Lung (tissue), 17 donors: ENCODE measurements at places on chromosomes 5 and 9. TPM values are rescaled to one million over a fixed set of nuclear protein-coding genes. Genes with fewer than 3 reads are reported as not detected.

- no peak overlapping the region for H3K4me3 ChIP-seq
- H3K36me3 ChIP-seq: no peaks in the 10 kb centered on the region
- DNase-seq: no peak
These were observed 119.3 kb downstream of the NR2F1-AS1 start for GRCh38 chr5:93461756-93462155.

DNA sequence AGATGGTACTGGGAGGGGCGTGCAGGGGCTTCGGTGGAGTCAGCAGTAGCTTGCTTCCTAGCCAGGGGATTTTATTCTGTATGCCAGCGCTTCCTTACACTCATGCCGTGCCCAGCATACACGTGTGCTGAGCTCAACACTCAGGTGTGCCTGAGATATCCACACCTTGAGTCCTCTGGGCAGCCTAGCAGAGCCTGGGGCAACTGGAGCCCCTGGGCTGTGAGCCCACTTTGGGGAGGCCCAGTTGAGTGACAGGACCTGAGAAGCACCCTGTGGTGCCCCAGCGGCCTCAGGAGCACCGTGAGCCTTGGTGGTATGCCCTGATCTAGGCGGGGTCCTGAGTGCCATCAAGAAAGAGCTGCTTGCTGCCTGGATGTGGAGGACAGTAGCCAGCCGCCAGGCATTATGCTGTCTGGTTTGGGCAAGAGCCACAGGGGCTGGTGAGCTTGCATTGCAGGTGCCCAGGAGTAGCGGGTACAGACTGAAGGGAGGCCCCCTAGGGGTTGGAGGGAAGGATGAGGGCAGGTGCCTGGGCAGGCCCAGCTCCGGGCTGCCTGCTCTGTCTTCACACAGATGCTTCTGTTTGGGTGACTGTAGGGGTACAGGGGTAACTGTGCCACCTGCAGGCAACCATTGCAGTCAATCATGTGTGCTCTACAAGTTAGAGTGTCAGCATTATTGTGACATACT, 42.9 kb downstream of the BNIP1 start:
- no peaks in the 10 kb centered on the region for H3K4me1 ChIP-seq
- no peaks in the 10 kb centered on the region for H3K27me3 ChIP-seq
- no peak for DNase-seq
- H3K36me3 ChIP-seq: no peaks in the 10 kb centered on the region
- H3K27ac ChIP-seq: no peak overlapping the region

DNA sequence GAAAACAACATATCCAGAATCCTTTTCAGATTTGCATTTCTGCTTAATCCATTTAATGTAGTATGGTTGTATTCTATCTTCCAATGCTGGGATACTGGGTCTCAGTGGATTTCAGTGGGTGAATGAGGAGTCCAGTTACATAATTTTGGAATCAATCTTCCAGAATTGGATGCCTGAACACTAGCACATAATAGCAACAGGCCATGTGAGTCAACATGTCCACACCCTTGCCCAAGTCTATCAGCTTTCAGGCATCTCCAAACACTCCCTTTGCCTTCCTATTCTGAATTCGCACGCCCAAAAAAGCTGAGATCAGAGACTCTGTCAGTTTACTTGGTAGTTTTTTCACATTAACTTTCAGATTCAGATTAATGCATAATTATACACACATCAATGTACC, 202.6 kb downstream of the TSSK1B start:
- no peak for DNase-seq
- no peaks in the 10 kb centered on the region for H3K27me3 ChIP-seq
- no peaks in the 10 kb centered on the region for H3K36me3 ChIP-seq
- no peak overlapping the region for H3K4me3 ChIP-seq

- no peaks in the 10 kb centered on the region for H3K36me3 ChIP-seq
- H3K27ac ChIP-seq: no peak overlapping the region
- H3K4me3 ChIP-seq: no peak overlapping the region
- no peak for DNase-seq
- H3K4me1 ChIP-seq: peaks cover 4% of the 10 kb centered on the region
These were observed 288.1 kb upstream of the PTGER4 start for GRCh38 chr5:40391642-40392041.

DNA sequence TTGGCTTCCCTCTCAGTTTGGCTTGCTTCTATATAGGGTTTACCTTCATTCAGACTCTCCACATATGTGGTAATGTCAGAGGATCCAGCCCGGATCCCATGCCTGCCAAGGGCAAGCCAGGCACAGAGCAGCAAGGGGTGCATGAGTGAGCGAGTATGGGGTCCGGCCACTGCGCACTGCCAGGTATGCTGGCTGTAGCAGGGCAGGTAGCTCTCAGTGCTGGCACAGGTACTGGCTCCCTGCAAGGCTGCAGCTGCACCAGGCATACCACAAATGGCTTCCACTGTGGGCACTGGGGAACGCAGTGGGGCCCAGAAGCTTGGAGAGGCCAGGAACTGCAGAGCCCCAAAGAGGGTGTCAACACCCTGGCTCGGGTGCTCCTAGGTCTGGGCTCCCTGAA, 86.2 kb downstream of the GIN1 start:
- no peaks in the 10 kb centered on the region for H3K36me3 ChIP-seq
- DNase-seq: no peak
- no peak overlapping the region for H3K4me3 ChIP-seq
- H3K4me1 ChIP-seq: no peaks in the 10 kb centered on the region

DNA sequence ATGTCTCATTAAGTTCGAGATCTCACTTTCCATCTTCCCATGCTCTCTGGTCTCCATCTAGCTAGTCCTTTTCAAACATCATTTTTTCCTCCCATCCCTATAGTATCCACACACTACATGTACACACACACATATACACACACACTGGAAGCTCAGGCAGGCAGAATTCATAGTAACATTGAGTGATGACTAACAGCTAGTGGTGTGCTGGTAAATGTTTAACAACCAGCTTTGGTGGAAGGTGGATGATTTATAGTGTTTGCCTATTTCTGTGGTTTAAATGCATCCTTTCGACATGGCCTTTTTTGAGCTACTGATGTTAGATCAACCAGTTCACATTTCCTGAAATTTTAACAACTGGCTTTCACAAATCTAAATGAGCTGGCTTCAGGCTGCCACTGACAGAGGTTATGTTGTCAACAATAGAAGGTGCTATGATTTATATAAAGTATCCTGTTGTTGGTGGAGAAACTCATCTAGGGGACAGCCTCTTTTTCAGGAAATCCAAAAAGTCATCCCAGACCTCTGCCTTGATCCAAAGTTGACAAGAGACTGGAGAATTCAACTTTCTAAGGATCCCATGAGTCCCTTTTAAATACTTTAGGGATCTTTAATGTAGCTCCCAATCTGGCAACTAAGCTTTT, 117.8 kb downstream of the CCDC192 start:
- H3K27me3 ChIP-seq: no peaks in the 10 kb centered on the region
- no peak for DNase-seq
- no peaks in the 10 kb centered on the region for H3K36me3 ChIP-seq

DNA sequence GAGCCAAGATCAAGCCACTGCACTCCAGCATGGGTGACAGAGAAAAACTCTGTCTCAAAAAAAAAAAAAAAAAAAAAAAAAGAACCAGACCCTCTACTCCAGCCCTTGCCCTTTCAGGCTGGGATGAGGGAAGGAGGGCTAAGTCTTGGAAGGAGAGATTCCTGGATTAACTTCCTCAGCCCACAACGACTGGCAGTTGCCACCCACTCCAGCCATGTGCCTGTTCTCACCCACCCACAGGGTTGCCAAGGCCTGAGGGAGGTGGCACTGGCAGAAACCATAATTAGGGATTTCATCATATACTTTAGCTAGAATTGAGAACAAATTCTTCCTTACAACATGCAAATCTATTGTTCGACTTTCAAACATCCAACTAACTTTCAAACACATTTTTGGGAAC, 87.8 kb upstream of the SLC30A5 start:
- no peaks in the 10 kb centered on the region for H3K36me3 ChIP-seq
- no peaks in the 10 kb centered on the region for H3K4me1 ChIP-seq
- no peak overlapping the region for H3K27ac ChIP-seq
- H3K27me3 ChIP-seq: no peaks in the 10 kb centered on the region

DNA sequence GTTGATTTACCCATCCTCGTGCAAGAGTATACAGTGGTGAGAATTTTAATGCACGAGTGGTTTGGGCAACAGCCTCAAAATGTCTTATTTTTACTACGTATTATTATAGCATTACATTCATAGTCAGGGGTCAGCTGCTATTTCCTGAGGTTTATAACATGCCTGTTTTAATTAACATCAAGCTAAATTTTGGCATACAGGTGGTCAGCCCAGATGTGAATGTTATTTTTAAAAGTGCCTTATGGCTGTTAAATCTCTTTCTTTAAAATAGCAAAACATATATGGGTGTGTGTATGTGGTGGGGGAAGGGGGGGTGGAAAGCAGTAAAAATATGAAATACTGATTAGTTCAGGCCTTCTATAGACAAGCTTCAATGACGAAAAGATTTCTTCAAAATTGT, 424.5 kb upstream of the CLINT1 start:
- H3K27me3 ChIP-seq: no peaks in the 10 kb centered on the region
- H3K36me3 ChIP-seq: no peaks in the 10 kb centered on the region
- no peak for DNase-seq

DNA sequence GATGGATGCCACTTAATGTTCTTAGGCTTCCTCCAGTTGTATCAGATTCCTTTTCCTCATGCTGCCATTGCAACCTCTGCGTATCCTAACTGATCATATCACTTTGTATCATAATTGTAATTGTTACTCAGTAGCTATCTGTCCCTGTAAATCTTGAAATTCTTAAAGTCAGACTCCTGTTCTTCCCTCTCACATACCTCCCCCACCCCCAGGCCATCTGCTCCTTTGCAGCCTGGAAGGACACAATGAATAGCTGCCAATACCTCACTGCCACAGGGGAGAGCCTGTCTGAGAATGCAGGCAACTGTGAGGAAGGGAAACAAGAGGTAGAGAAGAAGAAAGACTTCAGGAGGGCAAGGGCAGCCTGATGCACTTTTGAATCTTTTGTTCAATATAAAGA, 228.5 kb downstream of the ENC1 start:
- no peaks in the 10 kb centered on the region for H3K27me3 ChIP-seq
- no peak overlapping the region for H3K27ac ChIP-seq
- no peak overlapping the region for H3K4me3 ChIP-seq
- DNase-seq: no peak
- no peaks in the 10 kb centered on the region for H3K36me3 ChIP-seq

DNA sequence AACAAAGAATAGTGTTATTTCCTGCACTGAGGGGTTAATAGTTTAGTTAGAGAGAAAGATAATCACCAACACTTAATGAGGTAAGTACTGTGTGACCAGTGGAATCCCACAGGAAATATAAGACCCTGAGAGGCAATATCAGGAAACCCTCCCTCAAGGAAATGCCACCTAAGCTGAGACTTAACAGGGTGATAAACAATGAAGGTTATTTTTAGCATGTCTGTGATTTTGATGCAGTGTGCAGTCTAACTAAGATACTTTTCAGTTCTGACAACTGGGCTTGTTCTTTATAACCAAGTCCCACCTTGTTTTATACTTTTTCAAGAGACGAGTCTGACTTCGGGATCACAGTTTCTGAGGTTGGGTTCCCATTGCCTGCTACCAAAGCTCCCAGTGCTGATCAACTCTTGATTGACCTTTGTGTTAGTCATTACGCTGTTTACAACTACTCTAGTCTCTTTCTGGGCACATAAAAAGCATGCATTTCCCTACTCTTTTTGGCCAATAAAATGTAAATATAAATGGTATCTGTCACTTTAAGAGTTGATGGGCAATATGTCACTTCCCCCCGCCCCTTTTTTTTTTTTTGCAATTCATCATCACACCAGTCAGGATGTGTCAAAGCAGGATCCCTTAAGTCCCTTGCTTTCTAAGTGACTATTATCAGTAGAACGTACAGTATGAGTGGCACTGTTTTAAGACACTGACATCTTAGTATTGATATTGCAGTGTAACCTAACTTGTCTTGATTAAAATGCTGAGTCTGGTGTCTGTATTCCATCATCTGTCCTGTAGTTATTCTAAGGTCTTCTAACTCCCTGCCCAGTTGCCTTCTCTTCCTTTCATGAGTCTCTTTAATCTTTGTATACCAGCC, 31.4 kb downstream of the C6 start:
- H3K27ac ChIP-seq: no peak overlapping the region
- no peaks in the 10 kb centered on the region for H3K4me1 ChIP-seq
- H3K27me3 ChIP-seq: no peaks in the 10 kb centered on the region
- no peak overlapping the region for H3K4me3 ChIP-seq
- no peak for DNase-seq

- no peak within 1 kb of the TSS for H3K27ac ChIP-seq
- no peaks in the 10 kb centered on the region for H3K27me3 ChIP-seq
- peak within 1 kb of the TSS; percentile 45 for H3K4me3 ChIP-seq
- H3K4me1 ChIP-seq: peaks cover 9% of the 10 kb centered on the region
- H3K36me3 ChIP-seq: no peaks in the 10 kb centered on the region
- DNase-seq: peak; percentile 51
These were observed at the start of gene C5orf52 for GRCh38 chr5:157670662-157671591. TSS of gene C5orf52 (plus strand) at chr5:157671533. CDS start at chr5:157671615, 82 bp downstream.

- peak overlapping the region; percentile 64 for H3K4me3 ChIP-seq
- H3K27me3 ChIP-seq: no peaks in the 10 kb centered on the region
- peak overlapping the region; percentile 99 for H3K27ac ChIP-seq
- peaks cover 3% of the 10 kb centered on the region for H3K36me3 ChIP-seq
- peak; percentile 56 for DNase-seq
These were observed 1.0 kb downstream of the SET start for GRCh38 chr9:128689820-128690683.

DNA sequence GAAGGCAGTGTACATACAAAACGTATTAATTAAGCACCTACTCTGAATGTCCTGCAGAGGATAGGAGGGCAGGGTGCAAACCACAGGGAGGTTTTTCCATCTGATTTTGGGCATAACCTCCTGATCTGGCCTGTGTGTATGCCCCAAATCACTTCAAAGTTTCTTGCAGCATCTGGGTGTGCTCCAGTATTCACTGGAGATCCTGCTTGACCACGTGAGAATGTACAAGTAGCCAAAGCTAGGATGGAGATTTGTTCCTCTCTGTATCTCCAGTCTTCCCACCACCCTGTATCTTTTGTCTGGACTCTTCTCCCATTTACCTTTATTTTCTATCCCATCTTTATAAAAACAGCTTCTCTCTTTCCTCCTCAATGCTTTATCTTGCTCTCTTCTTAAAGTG, 207.7 kb downstream of the FBXL7 start:
- no peak overlapping the region for H3K4me3 ChIP-seq
- no peaks in the 10 kb centered on the region for H3K36me3 ChIP-seq
- no peaks in the 10 kb centered on the region for H3K27me3 ChIP-seq
- peaks cover 4% of the 10 kb centered on the region for H3K4me1 ChIP-seq
- DNase-seq: no peak

DNA sequence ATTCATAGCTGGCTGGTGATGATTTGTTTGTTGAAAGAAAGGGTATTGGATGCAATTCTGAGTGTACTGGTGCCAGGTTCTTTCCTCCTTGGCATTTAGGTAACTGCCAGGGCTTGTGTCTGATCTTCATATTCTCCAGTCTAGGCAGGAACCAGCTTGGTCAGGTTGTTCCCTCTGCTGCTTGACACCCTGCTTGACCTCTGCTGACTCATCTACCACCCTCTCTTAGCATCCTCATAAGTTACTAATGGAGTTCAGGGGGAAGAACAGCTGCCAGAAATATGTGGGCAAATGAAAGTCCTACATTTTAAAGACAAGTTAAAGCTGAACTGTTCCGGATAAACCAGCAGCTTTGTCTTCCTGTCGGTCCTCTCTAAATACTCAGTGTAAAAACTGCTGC, 116.1 kb upstream of the TNC start:
- H3K4me3 ChIP-seq: no peak overlapping the region
- H3K36me3 ChIP-seq: no peaks in the 10 kb centered on the region
- no peaks in the 10 kb centered on the region for H3K27me3 ChIP-seq
- no peak overlapping the region for H3K27ac ChIP-seq
- H3K4me1 ChIP-seq: no peaks in the 10 kb centered on the region

The PCDHA13 gene
- 2.9 TPM for total RNA-seq

The ALDH1A1 gene
- total RNA-seq: 137 TPM

The ADGRV1 gene
- total RNA-seq: 39.9 TPM

The FAM221B gene
- total RNA-seq: 0.25 TPM

The FBP2 gene
- 0.88 TPM for total RNA-seq

The ADAMTSL1 gene
- total RNA-seq: 2.2 TPM

The IL33 gene
- 154 TPM for total RNA-seq
